ENCODE measurements at places on chromosomes 16 and 17.

DNA sequence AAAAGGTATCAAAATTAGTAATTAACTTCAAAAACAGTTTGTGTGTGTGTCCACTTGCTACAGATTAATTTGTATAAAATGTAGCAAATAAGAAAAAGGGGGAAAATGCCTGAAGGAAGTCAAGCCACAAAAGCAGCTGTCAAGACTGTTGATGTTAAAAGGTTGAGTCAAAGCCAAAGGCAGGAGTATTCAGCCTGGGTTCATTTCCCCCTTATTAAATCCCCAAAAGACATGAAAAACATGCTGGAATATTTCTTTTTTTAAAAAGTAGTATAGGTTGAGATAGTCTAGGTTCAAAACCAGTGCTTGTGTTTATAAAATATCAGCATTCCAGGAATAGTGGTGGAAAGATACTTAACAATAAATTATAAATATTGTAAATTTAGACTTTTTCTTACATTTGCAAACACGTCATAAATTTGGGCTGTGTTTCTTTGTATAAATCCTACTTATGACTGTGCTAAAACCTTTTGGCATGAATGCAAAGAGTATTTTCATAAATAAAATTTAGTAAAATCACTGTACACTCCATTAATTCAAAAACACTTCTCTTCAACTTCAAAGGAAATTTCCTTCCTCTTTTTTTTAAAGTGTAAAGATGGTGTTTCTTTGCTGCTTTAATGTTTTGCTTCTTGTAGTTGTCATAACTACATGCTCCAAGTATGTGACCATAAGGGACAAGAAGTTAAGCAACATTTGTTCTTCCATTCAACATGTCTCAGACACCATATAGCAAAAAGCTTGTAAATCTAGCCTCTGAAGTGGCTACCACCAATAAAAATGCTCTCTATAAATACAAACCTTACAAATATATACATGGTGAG, 72.0 kb downstream of the SKAP1 start:
- DNase-seq = no peak

DNA sequence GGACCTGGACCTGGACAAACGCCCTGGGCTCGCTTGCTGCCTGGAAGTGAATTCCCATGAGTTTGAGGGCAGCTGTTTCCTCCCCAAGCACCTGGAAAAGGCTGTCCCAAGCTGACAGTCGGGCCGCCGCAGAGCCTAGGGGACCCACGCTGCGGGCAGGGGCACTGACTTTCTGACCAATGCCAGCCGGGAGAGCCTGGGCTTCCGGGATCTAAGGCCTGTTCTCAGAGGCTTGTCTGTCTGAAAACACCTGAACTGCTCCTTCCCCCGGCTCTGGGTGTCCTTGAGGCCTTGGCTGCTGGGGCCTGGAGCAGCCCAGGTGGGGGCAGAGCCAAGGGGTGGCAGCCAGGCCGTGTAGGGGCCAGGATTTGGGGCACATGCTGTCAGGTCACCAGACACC, 72.6 kb downstream of the LMF1 start:
- no peak for DNase-seq

DNA sequence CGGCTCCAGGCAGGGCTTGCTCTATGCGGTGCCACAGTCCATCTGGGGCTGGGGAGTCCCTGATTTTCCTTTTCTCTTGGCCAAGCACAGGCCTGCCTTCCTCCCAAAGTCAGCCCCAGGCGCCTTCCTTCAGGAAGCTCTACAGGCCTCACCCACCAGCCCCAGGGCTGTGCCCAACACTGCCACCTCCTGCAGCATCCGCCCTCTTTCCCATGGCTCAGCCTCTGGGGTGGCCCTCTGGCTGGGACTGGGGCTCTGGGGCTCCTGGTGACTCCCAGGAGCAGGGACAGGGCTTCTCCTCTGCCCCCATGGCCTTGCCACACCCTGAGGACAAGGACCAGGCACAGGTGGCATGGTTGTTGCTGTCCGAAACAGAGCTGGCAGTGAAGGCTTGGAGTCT, 817 bp downstream of the ITGB4 start:
- no peak for DNase-seq

DNA sequence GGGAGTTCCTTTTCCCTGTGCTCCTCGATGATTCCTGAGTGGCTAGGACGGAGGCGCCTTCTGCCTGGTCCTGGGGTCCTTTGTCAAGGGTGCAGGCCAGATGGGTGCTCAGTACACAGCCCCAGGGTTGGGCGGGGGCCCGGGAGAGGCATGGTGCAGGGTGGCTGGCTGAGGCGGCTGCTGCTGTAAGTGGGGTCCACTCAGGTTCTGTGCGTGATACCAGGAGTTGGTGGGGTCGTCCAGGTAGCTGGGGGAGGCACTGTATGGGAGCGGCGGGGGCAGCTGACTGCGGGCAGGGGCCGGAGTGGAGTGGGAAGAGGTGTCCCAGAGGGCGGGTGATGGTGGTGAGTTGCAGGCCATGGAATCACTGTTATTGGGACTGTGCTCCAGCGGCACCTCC, 3.6 kb downstream of the DLX3 start:
- no peak for DNase-seq

DNA sequence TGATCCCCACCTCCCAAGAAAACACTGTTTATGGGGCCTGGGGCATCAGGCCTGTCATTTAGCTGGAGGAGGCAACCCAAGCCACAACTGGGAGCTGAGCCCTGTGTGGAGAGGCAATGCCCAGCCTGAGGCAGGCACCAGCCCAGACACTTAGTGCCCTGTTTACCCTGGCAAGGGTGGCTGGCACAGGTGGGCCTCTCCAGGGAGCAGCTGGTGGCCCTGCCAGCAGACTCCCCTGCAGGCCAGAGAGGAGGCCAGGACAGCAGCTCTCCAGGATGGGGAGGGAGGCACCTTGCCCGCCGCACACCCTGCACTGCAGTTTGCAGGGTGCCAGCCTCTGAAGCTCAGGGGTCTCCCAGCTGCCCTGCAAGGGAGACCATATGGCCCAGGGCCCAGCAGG, 9.1 kb upstream of the TMEM92 start:
- no peak for DNase-seq

DNA sequence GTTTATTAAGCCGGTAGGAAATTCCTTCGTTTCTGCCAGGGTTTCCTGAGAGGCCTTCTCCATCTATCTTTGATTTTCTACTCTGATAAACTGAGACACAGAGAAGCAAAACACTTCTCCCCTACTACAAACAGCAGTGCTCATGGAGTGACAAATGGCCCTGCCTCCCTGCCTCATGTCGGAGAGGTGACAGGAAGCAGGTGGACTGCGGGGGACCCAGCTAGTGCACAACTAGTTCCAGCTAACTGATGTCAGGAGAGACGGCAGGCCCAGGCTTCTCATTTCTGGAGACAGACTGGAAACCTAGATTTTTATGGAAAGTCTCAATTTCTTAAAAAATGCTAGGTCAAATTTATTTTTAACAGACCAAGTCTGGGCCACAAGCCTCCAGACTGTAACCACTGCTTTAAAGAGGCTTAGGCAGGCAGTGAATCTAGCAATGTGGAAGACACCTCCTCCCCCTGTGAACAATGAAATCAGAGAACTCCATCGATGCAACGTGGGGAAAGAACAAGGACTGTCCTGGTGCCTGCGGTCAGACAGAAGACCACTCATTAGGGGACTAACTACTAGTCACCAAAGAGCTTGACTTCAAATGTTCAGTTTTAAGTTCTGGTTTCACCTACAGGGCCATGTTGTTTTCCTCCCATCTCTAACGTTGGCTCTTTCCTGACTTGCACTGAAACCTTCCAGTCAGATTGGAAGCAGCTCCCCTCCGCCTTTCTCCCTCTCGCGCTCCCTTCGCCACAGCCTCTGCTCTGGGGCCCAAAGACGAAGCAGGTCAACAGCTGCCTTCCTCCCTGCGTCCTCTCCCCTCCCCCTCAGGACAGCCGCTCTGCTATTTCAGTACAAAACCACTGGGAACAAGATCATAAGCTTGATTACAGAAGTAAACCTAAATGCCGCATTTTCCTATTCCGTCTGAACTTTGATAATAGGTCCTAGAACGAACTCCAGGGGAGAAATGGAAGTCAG, 17.6 kb downstream of the GTF3C1 start:
- no peak for DNase-seq

DNA sequence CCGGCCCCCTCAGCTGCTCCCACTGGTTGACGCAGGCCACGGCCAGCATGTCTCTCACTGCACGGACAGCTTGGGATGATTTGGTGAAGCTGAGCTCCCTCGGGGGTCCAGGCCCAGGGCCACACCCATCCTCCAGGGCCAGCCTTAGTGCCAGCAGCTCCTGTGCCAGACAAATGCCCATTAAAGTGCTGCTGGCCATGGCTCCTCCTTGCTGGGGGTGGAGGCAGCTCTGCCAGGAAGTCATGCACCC, 2.5 kb downstream of the TRIM47 start:
- no peak for DNase-seq

GRCh38 chr16:87314990-87315420, 2.2 kb downstream of the C16orf95 start:
- DNase-seq = no peak

Data from CD4-positive, alpha-beta T cell treated with Interleukin-21 for 1 hour (primary cell).